Breast epithelium (tissue), 4 donors: ENCODE measurements at places on chromosomes 3 and 15. TPM values are rescaled to one million over a fixed set of nuclear protein-coding genes. Genes with fewer than 3 reads are reported as not detected.

XCR1 gene
- total RNA-seq, result under 0.01 TPM

RPN1 gene
- total RNA-seq, result 237 TPM

CCDC54 gene
- not detected for total RNA-seq

SLC28A2 gene
- total RNA-seq, result not detected

RAB6B gene
- total RNA-seq, result 1.8 TPM

ZDHHC23 gene
- total RNA-seq, result 7.2 TPM

COL6A5 gene
- not detected for total RNA-seq

MCF2L2 gene
- total RNA-seq, result 1.5 TPM

ACAN gene
- not detected for total RNA-seq

SMCO1 gene
- not detected for total RNA-seq

MDFIC2 gene
- not detected for total RNA-seq

ZCWPW2 gene
- total RNA-seq, result 2.3 TPM

CFAP20DC gene
- 3.3 TPM for total RNA-seq
